ENCODE measurements at places on chromosomes 5 and 9.

DNA sequence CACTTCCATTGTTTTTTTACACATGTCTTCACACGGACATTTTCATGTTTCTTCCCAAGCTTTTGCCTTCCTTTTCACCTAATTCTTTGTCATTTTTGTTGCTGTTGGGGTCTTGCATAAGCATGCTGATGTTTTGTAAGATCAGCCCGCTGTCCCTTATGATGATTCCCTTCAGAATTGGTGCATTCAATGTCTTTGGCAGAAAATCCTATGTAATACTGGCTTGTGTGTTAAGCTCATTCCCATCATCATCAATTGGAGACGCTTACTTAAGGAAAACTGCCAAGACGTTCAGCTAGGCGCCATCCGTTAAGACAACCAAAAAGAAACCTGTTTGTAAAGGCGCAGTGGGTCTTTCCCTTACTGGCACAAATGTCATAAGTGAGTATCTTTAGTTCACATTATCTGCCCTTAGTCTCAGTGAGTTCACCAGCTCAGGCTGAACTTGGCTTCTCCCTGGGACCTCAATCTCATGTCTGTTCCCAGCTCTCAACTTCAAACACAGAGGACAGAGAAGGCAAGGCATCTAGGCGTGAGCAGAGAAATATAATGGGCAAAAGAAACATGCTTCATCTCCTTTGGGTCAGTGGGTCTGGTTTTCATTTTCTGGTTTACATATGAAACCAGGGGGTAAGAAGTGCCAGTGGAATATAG lies 97.9 kb downstream of the EFNA5 start:
- DNase-seq, result no peak

GRCh38 chr5:93741136-93741811 lies at the start of gene POU5F2:
TSS of gene POU5F2 (minus strand) at chr5:93741600. CDS start at chr5:93741563, 37 bp downstream.
- no peak for DNase-seq

GRCh38 chr5:88826646-88827585 lies 56.1 kb downstream of the MEF2C start:
- peak; percentile 47 for DNase-seq

DNA sequence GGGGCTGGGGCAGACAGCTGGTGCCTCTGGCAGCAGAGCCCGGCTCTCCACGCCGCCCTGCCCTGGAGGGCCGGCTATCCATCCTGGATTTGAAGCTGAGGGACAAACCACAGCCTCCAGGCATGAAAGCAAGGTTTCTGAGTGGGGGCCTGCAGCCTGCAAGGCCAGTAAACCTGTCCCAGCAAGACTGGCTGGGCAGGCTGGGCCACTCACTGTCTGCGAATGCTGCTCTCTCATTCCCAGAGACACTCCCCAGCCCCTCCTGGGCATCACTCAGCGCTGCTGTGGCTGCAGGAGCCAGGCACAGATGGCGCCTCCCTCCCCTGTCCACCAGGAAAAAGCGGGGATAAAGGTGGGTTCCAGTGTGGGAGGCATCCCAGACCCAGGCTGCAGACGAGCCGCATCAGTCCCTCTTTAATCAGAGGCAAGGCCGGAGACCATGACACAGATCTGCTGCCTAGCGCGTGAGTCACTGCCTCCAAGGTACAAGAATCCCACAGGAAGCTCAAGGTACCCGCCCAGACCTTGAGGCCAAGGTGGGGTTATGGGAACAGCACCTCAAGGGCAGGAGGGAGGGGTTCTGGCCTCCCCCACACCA lies 118.0 kb downstream of the VAV2 start:
- no peak for DNase-seq

- DNase-seq, result no peak
Measured at GRCh38 chr5:158857976-158858375, 241.7 kb downstream of the EBF1 start.
